Right ventricle myocardium inferior (tissue), 1 donor: ENCODE measurements at places on chromosomes 11 and 22. TPM values are rescaled to one million over a fixed set of nuclear protein-coding genes. Genes with fewer than 3 reads are reported as not detected.

DNA sequence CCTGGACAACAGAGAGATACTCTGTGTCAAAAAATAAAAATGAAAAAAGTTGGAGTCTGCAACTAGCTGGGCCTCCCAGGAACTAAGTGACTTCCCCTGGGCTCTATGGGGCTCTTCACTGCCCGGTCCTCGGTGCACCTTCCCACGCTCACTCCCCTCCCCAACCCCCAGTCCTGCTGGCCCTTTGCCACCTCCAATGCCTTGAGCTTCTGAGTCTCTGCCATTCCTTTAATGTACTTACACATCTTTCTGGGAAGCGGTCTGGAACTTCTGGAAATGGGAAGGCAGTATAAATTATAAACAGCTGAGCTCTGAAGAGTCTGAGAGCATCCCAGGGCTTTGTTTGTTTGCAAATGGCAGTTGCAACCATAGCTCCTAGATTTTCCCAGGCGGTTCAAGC is 5.9 kb upstream of the BATF2 start:
- no peak for DNase-seq

- DNase-seq, result no peak
Observed at GRCh38 chr11:2520736-2521035, 75.9 kb downstream of the KCNQ1 start.

DNA sequence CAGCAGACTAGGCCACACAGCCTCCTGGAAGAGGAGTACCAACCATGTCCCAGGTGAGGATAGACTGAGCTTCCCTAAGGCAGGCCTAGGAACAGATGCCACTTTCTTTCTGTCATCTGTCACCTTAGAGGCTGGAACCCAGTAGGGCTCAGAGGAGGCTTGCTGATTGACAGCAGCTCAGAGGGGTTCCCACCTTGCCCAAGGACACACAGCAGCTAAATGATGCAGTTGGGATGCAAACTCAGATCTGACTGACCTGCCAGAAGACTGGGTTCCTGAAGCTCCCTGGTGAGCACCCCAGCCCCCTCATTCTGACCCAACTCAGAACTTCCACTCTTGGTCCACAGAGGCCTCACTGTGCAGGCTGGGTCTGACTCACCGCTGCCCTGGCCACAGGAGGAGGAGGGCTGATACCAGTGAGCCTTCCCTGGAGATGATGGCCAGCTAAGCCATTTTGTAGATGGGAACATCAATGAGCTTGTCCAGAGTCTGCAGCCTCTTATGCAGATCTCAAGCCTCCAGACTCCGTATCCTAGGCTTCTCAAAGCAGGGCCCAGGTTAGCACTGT is 14.0 kb downstream of the CAPN5 start:
- DNase-seq, result no peak

- DNase-seq, result no peak
Observed at GRCh38 chr22:22395245-22395644, 113.3 kb downstream of the ZNF280B start.

The CARD10 gene
- 10.3 TPM for total RNA-seq

DNA sequence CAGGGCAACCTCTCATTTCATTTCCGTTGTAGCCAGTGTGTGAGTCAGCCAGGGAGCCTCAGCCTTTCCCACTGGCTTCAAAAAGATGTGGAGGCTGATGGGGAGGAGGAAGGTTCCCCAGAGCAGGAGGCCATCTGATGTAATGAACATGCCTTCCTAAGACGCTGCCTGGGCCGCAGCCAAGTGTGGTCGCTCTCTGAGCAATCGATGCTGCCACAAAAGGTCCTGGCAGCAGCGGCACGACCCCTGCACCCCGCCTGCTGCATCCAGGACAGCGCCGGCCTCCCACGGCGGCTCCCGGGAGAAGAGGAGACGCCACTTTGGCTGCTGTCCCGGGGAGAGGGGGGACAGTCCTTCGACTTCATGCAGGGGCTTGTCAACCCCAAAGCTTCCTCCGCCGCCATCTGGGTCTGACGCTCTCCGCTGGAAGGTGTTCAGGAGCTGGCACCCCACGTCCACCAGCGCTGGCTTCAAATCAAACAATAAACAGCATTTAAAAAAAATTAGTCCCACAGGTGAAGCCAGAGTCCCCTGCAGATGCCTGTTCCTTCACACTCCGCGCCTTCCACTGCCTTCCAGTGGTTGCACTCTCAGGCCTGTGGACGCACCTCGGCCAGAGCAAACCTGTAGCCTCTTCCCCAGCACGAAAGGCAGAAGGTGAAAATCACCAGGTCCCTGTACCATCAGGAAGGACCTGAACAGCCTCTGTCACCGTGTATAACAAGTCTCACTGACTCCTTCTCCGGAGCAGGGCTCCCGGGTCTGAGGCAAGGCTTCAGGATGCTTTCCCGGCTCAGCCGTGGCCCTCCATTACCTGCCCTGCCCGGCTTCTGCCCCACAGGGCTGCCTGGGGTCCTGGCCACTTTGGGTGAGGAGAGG is 930.7 kb downstream of the BRD1 start:
- no peak for DNase-seq

DNA sequence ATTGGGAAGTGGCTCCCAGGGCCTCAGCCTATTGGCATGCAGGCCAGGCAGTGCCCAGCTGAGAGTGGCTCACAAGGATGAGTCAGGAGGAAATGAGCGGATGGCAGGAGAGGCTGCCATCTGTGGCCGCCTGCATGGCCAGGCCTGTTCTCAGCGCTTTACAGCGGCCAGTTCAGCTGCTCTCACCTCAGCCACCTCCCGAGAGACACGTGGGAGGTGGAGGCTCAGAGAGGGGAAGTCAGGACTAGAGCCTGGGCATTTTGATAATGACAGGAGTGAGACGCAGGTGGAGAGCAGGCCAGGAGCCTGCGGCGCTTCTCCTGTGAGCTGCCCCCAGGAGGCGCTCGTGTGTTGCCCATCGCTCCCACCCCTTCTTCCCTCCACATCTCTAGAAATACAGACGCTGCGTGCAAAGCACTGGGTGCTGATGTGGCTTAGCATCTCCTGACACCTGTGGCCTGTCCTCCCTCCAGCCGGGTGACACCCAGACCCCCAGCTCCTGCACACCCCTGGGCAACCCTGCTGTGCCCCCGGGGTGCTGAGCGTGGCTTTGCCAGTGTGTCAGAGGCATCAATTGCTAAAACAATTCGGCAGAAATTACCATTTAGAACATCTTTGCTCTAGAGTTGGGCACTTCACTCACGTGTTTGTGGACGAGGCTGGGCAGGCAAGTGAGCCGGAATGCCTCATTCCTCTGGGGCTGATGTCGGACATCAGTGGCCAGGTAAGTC is 21.4 kb upstream of the PANX2 start:
- peak; percentile 82 for DNase-seq

DNA sequence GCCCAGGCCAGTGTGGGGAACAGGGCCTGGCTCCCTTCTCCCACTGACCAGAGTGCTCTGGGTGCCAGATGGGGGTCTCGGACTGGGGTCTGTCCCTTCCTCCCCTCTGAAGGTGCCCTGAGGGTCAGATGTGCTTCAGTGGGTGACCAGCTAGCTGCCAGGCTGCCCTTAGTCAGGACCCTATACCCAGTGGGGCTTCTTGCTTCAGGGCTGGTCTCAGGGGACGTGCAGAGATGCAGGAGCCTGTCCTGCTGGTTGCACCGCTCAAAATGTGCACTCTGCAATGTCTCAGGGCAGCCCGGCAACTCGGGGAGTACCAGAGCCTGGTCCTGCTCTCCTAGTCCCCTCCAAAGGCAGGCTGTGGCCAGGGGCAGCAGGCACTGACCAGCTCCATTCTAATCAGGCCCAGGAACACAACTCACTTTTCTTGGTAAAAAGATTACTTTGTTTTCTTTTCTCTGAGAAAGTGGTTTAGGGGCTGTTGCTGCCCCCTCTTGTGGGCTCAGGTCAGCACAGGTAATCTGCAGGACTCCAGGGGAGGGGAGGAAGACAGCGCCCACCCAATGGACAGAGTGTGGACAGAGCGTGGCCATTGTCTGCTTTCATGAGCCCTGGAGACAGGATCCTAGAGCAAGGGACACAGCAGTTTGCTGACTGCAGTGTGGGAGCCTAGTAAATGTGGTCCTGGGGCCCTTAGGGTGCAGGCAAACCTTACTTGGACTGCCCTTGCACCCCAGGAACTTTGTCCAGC is 80.9 kb downstream of the MED15 start:
- DNase-seq, result no peak

- DNase-seq, result no peak
Observed at GRCh38 chr11:103690356-103690755, 346.1 kb upstream of the DDI1 start.

DNA sequence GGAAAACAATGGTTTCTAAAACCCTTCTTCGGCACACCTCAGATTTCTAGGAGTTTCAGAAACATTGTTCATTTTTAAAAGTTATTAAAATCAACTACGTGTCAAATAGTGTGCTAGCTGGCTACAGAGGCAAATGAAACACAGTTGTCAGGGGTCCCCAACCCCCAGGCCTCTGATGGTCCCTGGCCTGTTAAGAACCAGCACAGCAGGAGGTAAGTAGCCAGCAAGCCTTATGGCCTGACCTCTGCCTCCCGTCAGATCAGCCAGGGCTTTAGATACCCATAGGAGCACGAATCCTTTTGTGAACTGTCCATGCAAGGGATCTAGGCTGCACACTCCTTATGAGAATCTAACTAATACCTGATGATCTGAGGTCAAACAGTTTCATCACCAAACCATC is 648.2 kb downstream of the FAM181B start:
- no peak for DNase-seq

DNA sequence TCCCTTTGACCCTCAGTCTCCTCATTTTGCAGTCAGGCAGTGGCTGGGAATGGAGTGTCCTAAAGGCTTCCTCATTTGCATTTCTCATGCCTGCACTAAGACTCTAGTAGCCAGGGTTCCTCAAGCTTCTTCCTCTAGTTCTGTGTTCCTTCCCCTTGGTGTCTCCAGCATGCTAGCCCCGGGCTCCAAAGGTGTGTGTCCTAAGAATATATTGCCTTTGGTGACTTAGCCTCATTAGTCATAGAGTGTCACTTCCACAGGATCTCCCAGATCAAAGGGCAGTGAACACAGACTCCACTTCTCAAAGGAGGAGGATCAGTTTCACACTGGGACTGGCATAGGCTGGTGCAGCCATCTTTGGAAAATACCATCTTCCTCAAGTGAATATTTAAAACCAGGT is 21.4 kb upstream of the ACER3 start:
- no peak for DNase-seq

GRCh38 chr11:45926001-45926401 is 3.5 kb downstream of the LARGE2 start:
- DNase-seq, result peak; percentile 54

The KBTBD3 gene
- 12.1 TPM for total RNA-seq

The B4GALNT4 gene
- total RNA-seq, result 0.54 TPM

The LMO2 gene
- total RNA-seq, result 7.2 TPM

- no peak for DNase-seq
Observed at GRCh38 chr11:106022795-106023275, 795 bp upstream of the MSANTD4 start.

GRCh38 chr11:12249590-12250260 is 127.6 kb upstream of the PARVA start:
- DNase-seq, result no peak

- DNase-seq, result no peak
Observed at GRCh38 chr11:63694596-63694995, 13.3 kb downstream of the RTN3 start.

DNA sequence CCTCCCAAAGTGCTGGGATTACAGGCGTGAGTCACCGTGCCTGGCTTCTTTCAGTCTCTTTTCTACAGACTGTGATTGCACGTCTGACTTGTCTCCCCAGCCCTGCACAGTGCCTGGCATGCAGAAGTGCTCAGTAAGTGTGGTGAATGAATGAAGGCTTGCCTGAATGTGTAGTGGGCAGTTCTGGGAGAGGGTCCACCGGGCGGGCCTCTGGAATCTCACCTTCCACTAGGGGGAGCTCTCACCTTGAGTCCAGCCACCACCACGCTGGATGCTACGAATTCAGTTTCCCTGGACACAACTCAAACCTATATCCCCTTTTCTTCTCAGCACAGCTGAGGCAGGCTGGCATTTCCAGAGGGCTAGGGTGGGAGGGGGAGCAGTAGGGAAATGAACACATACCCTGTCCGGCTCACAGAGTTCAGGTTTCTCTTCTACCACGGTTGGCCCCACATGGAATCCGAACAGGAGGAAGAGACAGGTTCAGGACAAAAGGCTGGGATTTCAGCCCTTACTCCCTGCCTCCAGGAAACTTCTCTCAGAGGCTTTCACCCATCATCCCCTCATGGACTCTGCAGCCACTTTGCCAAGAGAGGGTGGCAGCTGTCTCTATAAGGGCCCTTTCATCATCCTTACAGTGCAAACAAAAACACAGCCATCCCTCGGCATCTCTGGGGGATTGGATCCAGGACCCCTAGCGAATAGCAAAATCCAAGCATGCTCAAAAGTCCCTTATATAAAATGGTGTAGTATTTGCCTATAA is 86.8 kb downstream of the NECTIN1 start:
- DNase-seq, result peak; percentile 68

DNA sequence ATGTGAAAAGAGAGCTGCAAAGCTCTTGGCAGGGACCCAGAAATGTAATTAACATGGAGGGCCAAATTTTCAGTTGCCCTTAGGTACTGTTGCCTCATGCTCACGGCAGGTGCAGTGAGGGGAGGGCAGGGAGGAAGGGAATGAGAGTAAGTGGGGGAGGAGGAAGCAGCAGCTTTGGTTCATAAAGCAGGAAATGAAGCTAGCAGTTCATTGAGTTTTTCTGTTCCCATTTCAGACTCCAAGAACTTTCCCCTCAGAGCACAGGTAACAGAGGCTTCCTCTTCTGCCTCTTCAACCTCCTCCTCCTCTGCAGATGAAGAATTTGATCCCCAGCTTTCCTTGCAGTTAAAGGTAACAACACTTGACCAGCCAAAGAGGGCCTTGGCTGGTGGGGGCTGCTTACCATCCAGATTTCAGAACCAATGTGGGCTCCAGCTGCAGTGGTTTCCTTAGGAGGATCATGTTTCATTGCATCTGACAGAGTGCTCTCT is 57.9 kb upstream of the PARVA start:
- DNase-seq, result no peak

- no peak for DNase-seq
Observed at GRCh38 chr11:14539982-14540421, 19.8 kb upstream of the PSMA1 start.

- DNase-seq, result no peak
Observed at GRCh38 chr11:79918846-79919245, 478.0 kb upstream of the TENM4 start.

- DNase-seq, result no peak
Observed at GRCh38 chr22:40107851-40108378, 69.8 kb upstream of the TNRC6B start.

- no peak for DNase-seq
Observed at GRCh38 chr22:23109441-23109978, 32.3 kb downstream of the RSPH14 start.

GRCh38 chr11:119583585-119583984 is 145.4 kb downstream of the NECTIN1 start:
- DNase-seq, result no peak
